Activated T-helper 1 cell treated with anti-CD3 and anti-CD28 coated beads, Interleukin-12 subunit alpha, Interleukin-12 subunit beta, Interleukin-2, Interleukin-4 antibody, amounts not matched to agents 30 ng/mL and 10 ng/mL and 1 ng/mL, durations not matched to agents 14 hours and 24 hours and 36 hours (primary cell): ENCODE measurements at places on chromosomes 5 and 9.

DNA sequence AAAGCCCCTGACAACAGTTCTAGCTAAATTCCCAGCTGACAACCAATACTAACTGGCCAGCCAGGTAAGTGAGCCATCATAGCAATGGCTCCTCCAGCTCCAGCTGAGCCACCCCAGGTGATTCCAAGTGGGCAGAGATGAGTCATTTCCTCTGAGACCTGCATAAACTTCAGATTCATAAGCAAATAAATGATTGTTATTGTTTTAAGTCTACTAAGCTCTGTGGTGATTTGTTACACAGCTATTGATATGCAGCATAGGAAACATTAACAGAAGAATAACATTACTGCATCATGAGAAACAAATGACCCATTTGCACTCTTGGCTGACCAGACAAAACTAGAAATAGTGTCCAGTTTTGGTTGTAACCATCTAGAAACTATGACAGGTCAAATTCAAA is 60.3 kb downstream of the TTC39B start:
- DNase-seq: no peak

GRCh38 chr9:82101475-82101874 is 112.9 kb downstream of the SPATA31D1 start:
- DNase-seq: no peak

DNA sequence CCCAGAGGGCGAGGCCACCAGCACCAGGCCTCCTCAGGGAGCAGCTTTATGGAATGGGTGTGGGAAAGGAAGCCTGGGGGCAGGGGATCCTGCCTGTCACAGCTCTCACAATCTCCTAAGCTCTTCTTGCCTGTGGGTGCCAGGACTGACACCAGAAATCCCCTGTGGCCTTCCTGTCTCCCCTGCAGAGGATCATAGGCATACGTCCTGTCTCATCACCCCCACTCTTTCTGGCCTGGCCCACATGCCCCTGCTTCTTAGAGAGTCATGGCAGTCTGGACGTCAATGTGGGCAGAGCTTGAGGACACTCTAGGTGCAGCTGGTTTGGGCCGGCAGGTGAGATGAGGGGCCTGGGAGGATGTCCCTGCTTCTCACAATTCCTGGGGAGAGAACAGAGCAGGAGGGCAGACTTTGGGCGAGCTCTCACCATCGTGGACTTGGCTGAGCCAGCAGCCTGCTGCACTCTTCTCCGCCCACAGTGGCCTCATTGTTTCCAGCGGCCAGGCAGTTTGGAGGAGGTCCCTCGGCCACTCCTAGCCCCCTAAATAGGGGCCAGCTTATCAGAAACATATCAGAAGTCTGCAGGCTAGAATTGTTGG is 67.3 kb upstream of the ZFR start:
- DNase-seq: no peak

- no peak for DNase-seq
Measured at GRCh38 chr5:149228618-149229297, 42.9 kb upstream of the AFAP1L1 start.

DNA sequence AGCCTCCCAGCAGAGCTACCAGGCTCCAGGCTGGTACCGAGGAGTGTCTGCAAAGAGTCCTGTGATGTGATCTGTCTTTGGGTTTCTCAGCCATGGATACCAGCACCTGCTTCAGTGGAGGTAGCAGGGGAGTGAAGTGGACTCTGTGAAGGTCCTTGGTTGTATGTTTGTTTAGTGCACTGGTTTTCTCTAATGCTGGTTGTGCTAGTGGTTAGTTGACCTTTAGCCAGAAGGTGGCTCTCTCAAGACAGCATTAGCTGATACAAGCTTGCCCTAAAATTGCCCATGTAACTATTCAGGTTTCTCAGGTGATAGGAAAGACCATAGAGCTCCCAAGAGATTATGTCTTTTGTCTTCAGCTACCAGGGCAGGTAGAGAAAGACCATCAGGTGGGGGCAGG is 87.2 kb downstream of the MTAP start:
- no peak for DNase-seq

DNA sequence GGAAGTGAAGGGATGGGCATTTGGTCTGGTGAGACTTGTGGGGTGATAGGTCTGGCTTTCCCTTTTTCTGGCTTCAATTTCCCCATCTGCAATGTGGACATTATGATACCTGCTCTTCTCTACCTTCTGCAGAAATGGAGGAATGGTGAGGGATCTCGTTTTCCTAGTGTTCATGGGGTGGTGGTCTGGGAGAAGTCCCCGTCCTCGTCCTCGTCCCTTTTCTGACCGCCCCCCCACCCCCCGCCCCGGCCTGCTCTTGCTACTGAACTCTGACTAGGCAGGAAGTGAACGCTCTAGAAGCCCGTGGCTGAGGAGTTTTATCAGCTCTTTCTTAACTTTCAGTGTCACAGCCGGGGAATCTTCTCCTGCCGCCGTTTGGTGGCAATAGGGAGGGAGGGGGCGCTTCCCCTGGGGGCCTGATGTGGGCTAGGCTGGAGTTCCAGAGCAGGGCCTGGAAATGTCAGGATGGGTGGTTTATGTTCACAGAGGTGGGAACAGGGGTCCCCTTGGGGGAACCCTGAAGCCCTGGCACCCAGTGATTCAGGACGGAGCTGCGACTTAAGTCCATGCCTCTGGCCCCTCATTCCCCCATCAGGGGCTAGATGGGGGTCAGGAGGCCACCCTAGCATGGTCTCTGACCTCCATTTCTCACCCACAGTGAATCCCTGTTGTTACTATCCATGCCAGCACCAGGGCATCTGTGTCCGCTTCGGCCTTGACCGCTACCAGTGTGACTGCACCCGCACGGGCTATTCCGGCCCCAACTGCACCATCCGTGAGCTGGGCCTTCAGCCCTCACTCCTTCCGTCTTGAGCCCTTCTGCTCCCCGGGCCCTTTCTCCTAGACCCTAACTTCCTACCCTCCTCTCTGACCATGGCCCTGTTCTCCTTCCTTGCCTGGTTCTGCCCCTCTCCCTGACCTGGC is 6.7 kb downstream of the PTGS1 start:
- DNase-seq: no peak

GRCh38 chr5:170537451-170538095 is 33.8 kb downstream of the KCNIP1 start:
- no peak for DNase-seq

GRCh38 chr5:178349075-178349511 is 116.5 kb upstream of the PHYKPL start:
- no peak for DNase-seq

DNA sequence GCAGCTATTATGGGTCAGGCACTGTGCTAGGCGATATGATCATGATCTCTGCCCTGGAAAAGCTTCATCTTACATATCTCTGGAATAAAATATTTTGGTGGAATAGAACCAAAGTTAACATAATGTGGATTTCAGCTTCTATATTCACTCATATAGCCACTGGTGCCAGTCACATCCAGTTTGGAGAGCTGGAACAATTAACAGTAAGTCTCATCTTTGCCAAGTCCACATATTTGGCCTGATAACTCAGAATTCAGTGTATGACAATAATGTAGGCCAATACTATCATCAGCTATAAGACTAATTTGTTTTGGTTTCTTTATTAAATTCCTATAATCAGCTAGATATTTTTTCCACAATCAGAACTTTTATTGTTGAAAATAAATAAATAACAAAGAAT is 5.9 kb upstream of the FAM13B start:
- no peak for DNase-seq

DNA sequence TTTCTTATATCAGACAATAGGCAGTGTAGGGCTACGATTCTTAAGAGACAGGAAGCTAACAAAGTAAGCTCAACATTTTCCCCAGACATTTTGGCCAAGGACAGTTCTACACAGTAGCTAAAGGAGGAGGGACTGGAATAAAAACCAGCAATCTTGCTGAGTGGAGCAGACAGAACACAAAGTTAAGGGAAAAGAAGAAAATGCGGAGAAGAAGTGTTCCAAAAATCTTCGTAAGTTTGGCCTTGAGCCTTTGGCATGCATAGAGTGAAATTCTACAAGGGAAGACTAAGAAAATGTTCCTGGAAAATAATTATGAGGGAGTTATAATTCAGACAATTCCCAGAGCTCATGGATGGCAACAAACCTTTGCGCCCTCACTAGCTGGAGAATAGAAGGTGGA is 748.0 kb upstream of the CTNND2 start:
- DNase-seq: no peak

DNA sequence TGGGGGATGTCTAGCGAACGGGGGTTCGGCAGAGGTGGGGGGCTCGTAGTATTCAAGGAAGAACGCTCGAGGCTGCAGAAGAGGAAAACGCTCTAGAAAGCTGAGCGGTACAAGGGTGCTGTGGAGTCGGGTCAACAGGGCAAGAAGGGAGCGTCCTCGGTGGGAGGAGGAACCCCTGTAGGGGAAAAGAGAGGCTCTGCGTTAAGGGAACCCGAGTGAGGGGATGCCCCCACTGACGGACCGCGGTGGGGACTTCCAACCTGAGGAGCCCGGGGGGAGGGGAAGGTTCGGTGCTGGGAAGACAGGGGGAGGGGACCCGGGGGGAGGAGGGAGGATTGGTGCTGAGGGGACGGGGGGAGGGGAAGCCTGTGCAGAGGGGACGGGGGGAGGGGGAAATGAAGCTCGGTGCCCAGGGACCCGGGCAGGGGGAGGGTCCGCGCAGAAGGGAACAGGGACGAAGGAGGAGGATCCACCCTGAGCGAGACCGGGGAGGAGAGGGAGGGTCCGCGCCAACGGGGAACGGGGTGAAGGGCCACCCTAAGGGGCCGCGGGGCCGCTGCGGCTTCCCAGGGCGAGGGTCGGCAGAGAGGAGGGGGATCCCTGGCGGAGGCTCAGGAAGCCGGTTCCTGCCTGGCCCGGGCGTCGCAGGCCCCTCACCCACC is 621 bp downstream of the NR6A1 start:
- DNase-seq: no peak

DNA sequence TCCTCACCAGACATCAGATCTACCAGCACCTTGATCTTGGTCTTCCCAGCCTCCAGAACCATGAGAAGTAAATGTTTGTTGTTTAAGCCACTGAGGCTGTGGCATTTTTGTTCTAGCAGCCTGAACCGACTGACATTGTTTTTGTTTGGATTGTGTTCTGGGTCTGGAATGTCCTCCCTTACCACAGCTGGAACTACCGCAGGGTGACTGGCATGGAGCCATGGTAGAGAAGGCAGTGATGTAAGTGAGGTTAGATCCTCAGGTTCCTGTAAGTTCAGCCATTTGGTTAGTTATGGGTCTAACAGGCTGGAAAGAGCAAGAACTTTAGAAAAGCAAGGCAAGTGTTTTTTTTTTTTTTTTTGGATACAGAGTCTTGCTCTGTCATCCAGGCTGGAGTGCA is 209.3 kb downstream of the DAB2IP start:
- no peak for DNase-seq

DNA sequence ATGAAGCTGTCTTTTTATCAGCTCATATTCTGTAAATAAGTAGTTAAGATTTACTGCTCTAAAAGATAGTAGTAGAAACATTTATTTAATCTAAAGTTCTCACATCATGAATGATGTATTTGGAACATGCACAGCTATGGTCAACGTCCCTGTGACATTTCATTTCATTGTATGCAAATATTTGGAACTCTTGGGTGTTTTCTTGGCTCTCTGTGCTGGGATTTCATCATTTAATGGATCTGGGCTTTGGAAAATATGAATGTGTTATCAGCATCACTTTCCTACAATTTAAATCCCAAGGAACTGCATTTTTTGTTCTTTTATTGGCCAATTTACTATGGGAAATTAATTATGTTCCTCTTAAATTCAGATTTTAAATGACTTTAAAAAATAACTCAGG is 462.9 kb downstream of the SEMA5A start:
- DNase-seq: no peak

- no peak for DNase-seq
Measured at GRCh38 chr9:36594213-36594612, 21.5 kb downstream of the MELK start.

DNA sequence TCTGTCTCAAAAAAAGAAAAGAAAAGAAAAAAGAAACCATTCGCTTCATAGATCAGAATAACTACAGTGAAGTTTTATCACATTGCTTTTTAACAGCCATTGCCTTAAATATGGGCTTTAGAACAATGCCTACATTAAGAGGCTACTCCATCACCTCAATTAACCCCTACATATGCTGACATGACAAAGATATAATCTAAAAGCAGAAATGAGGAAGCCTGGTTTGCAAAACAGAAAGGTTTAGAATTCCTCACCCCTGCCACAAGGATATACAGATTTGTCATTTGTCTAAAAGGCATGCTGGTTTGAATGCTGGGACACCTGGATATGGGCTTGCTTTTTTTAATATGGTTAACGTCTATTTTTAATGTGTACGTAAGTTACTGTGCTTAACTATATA is 1353.0 kb upstream of the C9orf72 start:
- no peak for DNase-seq

DNA sequence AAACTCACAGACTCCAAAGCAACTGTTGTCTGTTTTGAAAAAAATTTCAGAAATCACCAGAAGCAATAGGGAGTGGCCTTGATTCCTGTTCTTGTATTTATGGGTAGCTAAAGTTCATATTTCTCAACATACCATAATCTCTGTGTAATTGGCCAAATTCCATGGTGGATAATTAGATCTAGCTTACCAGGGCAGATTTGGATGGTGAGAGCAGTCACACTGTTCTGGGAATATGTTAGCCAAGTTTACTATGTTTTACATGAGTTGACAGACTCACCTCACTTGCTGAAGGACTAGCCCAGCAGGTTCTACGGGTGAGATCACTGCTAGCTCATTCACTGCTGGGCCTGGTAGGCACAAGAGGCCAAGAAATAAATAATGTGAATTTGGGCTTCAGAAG is 32.7 kb upstream of the CDKN2B start:
- no peak for DNase-seq

- DNase-seq: no peak
Measured at GRCh38 chr9:123998970-123999621, 12.5 kb upstream of the LHX2 start.

DNA sequence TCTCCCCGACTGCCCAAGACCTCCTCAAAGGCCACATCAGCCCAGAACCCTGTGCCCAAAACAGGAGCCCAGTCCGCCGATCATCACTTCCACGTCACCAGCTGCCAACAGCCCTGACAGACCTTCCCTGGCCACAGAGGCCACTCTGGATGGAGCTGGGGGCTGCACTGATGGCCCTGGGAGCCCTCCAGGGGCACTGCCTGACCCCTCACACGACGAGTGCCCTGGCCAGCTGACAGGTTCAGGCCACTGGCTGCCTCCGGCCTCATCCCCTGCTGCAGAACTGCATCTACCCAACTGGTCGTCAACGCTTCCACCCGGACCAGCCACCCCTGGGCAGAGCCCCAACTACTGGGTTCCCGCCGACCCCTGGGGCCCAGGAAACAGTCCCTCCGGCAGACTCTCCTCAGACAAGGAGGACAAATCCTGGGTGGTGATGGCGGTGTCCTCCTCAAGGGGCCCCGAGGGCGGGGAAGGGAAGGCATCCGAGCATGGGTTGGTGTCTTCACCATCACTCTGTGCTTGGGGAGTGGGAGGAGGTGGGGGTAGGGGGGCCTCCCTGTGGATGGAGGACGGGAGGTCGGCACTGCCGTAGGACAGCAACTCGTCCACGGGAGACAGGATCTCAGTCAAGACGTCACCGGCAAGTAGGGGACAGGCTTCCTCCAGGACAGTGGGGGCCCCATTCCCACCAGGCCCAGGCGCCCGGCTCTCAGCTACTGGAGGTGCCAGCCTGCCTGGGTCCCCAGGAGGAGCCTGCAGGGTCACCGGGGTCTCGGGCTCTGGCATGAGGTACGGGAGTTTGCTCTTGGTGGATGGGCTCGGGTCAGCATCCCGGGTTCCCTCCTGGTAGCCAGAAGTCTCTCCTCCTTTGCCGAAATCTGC is 7.9 kb upstream of the QSOX2 start:
- DNase-seq: no peak
